ENCODE measurements at places on chromosomes 3 and 15.

GRCh38 chr3:25831578-25831977 is 41.7 kb downstream of the OXSM start:
- DNase-seq: no peak

GRCh38 chr3:65975032-65975431 is 63.7 kb downstream of the MAGI1 start:
- DNase-seq: no peak

- DNase-seq: no peak
Measured at GRCh38 chr3:15633766-15634598, 32.4 kb downstream of the BTD start.

DNA sequence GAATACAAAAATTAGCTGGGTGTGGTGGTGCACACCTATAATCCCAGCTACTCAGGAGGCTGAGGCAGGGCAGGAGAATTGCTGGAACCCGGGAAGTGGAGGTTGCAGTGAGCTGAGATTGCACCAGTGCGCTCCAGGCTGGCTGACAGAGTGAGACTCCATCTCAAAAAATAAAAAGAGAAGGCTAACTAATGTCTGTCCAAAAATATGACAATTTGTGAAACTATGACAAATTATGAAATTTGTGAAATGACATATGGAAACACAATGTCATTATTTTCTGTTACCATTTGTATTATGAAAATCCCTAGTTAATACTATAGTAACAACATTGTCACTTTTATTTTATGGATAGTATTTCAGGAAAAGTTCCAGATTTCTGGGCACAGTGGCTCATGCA is 1306.3 kb upstream of the EPHA6 start:
- DNase-seq: no peak

- DNase-seq: no peak
Measured at GRCh38 chr15:91942720-91943394, 89.3 kb downstream of the SLCO3A1 start.

GRCh38 chr3:107264888-107265287 is 112.4 kb upstream of the CCDC54 start:
- DNase-seq: no peak

GRCh38 chr15:76327191-76328105 is 9.1 kb upstream of the ISL2 start:
- DNase-seq: no peak

DNA sequence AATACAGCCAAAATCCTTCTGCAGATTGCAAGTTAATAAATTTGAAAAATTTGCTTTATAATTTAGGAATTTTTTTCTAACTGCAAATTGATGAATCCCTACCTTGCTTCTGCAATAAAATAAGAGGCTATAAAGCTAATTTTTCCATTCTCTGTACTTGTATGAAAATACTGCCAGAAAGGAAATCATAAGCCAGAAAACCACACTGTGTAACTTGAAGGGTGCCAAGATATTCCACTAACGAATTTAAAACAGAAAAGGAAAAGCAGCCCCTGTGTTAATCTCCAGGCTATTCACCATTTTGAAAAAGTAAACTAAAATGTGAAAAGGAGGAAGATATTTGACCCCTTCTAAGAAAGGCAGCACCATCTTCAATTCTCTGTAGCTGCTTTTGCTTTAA is 557.9 kb upstream of the ZNF385D start:
- DNase-seq: no peak

DNA sequence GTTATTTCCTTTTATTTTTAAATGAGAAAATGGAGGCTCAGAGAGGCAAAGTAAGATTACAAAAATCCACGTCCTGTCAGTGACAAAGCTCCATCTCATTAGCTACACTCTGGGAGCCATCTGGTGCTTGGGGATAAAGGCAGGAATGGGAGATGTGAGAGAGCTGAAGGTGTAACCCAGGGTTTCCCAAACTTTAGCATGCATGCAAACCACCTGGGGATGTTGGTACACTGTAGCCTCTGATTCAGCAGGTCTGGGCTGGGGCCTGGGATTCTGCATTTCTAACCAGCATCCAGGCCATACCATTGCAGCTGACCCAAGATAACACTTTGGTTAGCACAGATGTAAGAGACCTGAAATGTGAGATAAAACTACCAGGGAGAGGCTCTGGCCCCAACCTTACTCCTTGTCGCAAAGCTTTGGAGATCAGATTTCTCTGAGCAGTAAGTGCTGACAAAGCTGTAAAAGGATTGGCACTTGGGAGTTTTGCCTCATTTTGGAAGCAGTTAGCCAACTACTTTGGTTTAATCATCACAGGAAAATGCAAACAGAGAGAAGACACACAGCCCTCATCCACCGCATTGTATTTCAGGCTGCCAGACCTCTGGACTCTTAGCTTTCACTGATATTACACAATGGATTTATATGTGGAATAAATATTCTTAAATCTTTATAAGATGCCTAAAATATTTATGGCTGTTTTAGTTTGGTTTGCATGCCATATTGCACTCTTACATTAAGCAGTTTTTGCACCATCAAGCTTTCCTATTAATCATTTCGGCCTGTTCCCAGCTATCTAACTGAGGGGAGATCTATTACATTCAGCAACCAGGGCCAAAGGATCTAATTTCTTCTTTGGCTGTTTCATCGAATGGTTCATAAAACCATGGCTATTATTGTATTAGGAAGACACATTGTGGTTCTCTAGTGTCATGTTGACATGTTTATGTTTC is 263.0 kb downstream of the EBLN2 start:
- DNase-seq: no peak

GRCh38 chr15:28164876-28165275 is 65.8 kb upstream of the OCA2 start:
- DNase-seq: no peak

DNA sequence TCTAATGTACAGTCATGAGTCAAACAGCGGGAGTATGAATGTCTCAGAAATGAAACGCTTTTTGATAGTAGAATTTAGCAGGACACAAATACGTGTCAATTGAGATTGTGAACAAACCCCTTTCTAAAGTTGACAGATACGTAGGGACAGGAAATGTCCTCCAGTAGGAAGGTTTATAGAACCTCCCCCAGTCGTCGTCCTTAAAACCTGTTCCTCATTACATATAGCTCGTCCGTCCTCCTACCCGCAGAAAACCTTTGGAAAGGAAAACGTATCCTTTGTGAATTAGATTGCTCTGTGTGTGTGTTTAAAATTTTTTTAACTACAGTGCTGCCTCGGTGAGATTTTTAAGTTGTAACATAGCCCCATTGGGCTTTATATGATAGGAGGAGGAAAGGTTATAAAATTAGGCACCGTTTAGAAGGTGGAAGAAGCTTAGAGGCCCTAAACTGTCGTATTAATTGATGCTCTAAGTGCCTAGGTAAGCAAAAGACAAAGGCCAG is 4.1 kb downstream of the UBE2E1 start:
- no peak for DNase-seq

DNA sequence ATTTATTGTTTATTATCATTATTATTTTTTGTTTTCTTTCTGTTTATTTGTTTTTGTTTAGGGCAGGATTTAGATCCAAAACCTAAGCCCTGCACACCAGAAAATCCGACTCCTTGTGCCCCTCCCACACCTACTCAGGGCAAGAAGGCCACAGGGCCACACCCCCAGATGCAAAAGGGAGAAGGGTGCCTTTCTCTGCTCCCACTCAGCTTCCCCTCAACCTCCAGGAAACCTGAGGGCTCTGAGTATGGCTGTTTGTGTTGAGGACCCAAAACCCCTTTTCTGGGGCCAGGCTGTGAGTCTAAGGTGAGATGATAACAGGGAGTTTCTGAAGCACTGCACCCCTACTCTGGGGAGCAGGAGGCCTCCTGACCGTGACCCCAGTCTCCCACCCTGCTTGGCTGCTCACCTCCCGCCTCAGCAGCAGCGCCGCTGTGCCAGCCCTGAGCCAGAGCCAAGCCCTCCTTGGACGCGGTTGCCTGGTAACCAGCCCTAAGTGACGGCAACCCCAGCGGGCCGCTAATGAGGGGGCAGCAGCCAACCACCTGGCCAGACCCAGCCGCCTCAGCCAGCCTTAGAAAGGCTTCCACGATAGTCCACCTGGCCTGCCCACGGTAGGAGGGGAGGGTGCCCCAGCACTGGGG is 6.4 kb upstream of the C15orf39 start:
- DNase-seq: no peak

GRCh38 chr15:85722374-85723152 is 72.2 kb downstream of the KLHL25 start:
- DNase-seq: no peak

DNA sequence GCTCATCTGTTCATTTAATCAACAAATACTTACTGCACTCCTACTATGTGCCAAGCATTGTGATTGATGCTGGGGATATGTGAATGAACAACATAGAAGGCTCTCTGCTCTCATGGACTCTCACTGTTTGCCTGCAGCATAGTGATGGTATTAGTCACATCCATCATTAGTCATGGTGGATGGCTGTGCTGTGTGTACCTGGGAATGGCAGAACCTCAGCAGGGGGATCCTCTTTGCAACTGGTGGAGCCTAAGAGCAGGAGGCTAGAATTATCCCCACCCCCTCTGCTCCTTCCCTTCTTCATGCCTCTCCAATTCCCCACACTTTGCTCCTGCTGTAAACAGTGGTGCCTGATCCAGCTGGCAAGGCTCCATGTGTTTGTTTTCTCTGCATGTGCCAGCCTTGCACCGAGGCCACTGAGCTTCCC is 20.5 kb downstream of the BOC start:
- peak; percentile 74 for DNase-seq

GRCh38 chr3:158771982-158772381 is 29.9 kb upstream of the MFSD1 start:
- DNase-seq: no peak

- no peak for DNase-seq
Measured at GRCh38 chr3:95751509-95751908, 1062.9 kb upstream of the EPHA6 start.

- DNase-seq: no peak
Measured at GRCh38 chr15:59259137-59259943, 52.7 kb downstream of the LDHAL6B start.

- DNase-seq: no peak
Measured at GRCh38 chr3:149487598-149488197, 13.2 kb downstream of the TM4SF4 start.

DNA sequence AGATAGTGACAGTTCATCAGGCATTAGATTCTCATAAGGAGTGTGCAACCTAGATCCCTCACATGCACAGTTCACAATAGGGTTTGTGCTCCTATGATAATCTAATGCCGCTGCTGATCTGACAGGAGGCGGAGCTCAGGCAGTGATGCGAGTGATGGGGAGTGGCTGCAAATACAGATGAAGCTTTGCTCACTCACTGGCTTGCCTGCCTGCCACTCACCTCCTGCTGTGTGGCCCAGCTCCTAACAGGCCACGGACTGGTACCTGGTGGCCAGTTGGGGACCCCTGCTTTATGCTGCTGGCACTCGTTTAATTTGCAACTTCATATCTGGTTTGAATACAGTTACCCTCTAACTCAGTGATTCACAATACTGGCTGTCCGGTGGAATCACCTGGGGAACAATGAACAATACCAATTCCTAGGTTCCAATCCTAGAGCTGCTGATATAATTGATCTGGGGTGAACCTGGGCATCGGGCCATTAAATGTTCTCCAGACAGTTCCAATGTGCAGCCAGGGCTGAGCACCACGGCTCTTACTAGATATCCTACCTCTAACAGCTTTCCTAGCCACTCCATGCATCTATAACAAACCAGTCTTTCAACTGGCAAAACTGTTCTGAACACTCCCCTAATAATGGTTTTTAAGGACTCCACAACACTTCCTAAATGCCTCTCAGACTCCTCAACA is 131.4 kb downstream of the ATP1B3 start:
- no peak for DNase-seq

- DNase-seq: no peak
Measured at GRCh38 chr15:84727429-84727828, 11.5 kb upstream of the SEC11A start.

DNA sequence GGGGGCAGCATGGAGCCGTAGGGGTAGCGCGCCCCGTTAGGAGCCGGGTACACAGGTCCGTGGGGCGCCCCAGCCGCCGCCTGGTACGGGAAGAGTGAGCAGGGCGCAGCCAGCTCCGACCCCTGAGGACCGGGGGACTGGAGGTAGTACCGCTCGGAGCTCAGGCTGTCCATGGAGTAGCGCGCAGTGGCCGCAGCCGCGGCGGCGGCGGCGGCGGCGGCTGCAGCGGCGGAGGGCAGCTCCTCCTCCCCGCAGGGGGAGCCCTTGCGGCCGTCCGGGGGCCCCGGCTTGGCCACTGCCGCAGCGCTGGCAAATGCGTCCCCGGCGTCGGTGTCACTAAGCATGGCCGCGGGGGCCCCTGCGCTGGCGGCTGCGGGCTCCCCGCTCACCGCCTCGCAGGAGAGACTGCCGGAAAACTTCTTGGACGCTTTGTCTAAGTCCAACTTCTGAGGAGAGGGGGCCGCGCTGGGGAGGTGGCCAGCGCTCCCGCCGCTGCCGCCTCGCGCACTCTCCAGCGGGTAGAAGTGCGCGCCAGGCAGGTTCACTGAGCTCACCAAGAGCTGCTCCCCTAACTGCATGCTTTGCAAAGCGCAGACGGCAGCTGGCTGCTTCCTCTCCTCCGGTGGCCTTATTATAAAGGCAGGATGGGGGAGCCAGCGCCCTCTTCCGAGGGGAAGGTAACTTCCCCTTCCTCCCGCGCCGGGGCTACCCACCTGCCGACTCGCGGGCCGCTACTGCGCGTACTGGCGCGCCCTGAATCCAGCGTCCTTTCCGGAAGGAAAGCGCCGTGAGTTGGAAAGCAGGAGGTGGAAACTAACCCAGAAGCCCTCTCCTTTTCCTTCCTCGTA is at the start of gene EOMES:
Gene EOMES, minus strand, starts transcription at position 607 of the 848 bp plus-strand sequence. Its CDS starts 29 bp downstream, at position 578.
- no peak for DNase-seq

DNA sequence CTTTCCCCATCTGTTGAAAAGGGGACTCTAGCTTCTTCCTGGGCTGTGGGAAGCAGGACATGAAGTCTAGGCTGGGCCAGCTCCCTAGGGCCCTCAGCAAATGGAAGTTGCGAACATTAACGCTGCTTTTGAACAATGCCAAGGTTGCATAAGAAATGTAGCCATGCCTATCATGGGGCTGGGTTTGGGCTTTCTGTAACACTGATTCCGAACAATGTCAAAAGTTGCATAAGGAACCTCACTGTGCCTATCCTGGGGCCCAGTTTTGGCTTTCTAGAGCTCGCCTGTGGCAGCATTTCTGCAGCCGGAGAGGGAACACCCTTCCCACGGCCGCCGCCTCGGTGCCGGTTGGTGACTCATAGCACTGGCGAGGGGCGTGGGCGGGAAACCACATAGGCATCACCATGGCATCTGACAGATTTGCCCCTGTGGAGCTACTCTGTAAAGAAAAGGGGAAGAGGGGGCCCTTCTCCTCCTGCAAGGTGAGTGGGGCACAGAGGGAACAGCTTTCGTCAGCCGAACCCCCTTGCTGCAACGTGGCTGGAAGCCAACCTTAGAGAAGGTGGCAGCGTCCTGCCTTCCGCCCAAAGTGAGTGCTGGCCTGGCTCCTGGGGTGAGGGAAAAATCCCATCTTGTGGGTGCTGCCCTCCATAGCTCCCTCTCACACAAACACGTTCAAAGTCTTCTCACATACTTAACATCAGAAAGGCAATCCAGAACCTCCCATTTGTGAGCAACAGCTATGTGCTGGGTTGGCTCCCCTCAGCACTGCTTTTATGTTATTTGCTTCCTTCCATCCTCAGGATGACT is 46.6 kb upstream of the ATP2B2 start:
- peak; percentile 6 for DNase-seq

GRCh38 chr3:156477323-156477722 is 77.6 kb downstream of the SSR3 start:
- DNase-seq: no peak

Data from smooth muscle cell of the brain vasculature (primary cell).